ENCODE measurements at places on chromosomes 16 and 17. TPM values are rescaled to one million over a fixed set of nuclear protein-coding genes. Genes with fewer than 3 reads are reported as not detected.

- H3K4me1 ChIP-seq, result no peaks in the 10 kb centered on the region
- peaks cover 18% of the 10 kb centered on the region for H3K27me3 ChIP-seq
- H3K4me3 ChIP-seq, result no peak overlapping the region
- DNase-seq, result no peak
- H3K36me3 ChIP-seq, result peaks cover 1% of the 10 kb centered on the region
- H3K27ac ChIP-seq, result no peak overlapping the region
These were observed 42.3 kb downstream of the BEAN1 start for GRCh38 chr16:66469291-66469946.

- no peak for DNase-seq
- H3K27ac ChIP-seq, result no peak overlapping the region
- H3K4me3 ChIP-seq, result no peak overlapping the region
- peaks cover 17% of the 10 kb centered on the region for H3K36me3 ChIP-seq
- H3K4me1 ChIP-seq, result peaks cover 2% of the 10 kb centered on the region
These were observed 202.6 kb downstream of the PARN start for GRCh38 chr16:14427371-14427948.

- H3K36me3 ChIP-seq, result no peaks in the 10 kb centered on the region
- no peaks in the 10 kb centered on the region for H3K27me3 ChIP-seq
- peak overlapping the region; percentile 33 for H3K4me3 ChIP-seq
These were observed 143.4 kb upstream of the MYOCD start for GRCh38 chr17:12522336-12522735.

- peaks cover 12% of the 10 kb centered on the region for H3K27me3 ChIP-seq
- H3K27ac ChIP-seq, result peak overlapping the region; percentile 83
- H3K4me1 ChIP-seq, result peaks cover 8% of the 10 kb centered on the region
- DNase-seq, result no peak
- H3K4me3 ChIP-seq, result peak overlapping the region; percentile 49
These were observed 503 bp downstream of the DHX58 start for GRCh38 chr17:42111871-42112551.

CNTNAP4 gene
- 3.8 TPM for total RNA-seq

DNA sequence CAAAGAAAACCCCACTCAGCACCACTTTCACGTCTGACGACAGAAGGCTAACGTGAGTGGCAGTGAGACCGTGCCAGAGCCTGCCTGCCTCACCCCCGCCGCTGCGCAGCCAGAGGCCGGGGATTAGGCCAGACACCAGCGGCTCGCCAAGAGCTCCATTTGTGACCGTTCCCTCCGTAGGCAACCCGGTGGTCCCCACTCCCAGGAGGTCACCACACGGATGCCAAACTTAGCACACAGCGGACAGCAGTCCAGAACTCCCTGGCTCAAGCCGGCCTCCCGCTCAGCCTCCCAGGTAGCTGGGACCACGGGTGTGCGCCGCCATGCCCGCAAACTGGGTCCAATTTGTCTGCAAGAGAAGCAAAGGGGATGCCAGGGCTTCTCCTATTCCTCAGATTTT is 104.6 kb downstream of the ANKRD11 start:
- H3K27me3 ChIP-seq, result no peaks in the 10 kb centered on the region
- peaks cover 35% of the 10 kb centered on the region for H3K4me1 ChIP-seq
- peak overlapping the region; percentile 64 for H3K27ac ChIP-seq
- DNase-seq, result no peak
- no peak overlapping the region for H3K4me3 ChIP-seq

TEX19 gene
- total RNA-seq, result not detected

DNA sequence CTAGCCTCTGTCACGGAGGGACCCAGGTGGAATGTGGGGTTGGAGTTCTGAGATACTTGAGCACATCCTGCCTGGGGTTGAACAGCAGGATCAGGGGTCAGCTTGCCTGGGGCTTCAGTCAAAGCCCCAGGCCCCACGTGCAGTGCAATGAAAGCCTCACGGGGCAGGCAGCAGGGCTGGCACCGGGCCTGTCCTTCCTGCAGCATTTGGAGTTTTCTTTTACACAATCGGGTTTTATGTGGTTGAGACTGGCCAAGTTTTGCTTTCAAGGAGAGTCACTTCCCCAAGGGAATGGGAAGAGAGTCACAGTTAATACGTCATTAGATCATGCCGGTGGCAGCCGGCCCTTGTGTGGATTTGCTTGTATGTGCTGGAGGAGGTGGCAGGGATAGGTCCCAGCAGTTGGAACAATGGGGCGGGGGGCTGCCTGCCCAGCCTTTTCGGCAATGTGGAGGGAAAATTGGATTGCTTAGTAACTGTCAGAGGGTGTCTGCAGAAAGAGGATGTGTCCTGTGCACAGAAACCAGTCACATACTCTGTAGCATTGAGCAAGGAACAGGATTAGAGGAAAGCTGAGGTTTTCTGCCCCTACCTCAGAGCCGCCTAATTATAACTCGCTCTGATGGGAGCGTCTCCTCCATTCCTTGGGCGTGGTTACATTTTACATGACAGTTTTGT is 4.5 kb downstream of the RMI2 start:
- peak overlapping the region; percentile 90 for H3K27ac ChIP-seq
- no peak for DNase-seq
- H3K27me3 ChIP-seq, result no peaks in the 10 kb centered on the region
- H3K4me3 ChIP-seq, result peak overlapping the region; percentile 30
- H3K36me3 ChIP-seq, result no peaks in the 10 kb centered on the region
